ENCODE measurements at places on chromosomes 3 and 15.

DNA sequence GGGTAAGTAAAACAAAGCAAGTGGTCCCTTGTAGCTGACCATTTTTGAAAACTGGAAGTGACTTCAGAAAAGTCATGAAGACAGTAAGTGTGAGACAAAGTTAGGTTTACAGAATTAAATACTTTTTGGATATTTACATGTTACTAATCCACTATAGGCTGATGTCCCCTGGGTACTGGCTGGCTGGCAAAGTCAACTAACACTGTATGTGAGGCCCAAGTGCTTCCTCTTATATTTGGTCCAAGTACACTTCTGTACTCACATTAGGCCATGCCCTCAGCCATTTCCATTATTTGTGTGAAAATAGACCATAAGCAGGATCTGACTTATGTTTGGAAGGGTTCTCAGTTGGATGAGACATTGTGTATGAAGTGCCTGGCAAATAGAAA is 5.5 kb upstream of the LEKR1 start:
- no peak for DNase-seq

GRCh38 chr15:99717161-99718009 is 15.9 kb downstream of the LYSMD4 start:
- no peak for DNase-seq

DNA sequence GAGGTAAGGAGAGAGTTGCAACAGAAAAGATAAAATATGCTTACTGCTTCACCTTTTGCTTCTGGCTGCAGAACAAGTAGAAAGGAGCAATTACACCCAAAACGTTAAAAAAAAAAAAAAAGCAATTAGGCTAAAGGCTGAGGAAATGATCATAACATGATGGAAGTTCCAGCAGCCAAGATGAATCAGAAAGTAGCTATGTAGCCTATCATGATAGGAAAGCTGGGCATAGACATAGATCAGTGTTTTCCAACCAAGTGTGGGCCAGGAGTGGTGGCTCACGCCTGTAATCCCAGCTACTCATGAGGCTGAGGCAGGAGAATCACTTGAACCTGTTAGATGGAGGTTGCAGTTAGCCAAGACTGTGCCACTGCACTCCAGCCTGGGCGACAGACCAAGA is 52.6 kb downstream of the AGTR1 start:
- no peak for DNase-seq

DNA sequence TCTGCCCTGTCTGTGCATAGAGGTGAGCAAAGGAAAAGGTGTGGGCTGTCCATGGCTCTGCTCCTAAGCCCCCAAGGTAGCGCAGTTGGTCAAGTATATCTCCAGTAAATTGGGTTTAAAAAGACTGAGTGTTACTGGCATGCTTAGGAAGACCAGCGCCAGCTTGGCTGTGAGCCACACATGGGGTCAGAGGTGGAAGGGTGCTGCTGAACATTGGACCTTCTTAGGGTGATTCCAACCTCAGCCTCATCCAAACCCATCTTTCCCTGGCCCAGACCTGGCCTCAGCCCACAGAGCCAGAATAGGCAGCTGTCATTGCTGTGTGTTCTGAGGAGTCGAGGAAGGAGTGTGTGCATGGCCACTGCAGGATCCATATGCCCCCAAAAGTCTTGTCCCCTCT is 5.6 kb downstream of the IL17RE start:
- DNase-seq = no peak

DNA sequence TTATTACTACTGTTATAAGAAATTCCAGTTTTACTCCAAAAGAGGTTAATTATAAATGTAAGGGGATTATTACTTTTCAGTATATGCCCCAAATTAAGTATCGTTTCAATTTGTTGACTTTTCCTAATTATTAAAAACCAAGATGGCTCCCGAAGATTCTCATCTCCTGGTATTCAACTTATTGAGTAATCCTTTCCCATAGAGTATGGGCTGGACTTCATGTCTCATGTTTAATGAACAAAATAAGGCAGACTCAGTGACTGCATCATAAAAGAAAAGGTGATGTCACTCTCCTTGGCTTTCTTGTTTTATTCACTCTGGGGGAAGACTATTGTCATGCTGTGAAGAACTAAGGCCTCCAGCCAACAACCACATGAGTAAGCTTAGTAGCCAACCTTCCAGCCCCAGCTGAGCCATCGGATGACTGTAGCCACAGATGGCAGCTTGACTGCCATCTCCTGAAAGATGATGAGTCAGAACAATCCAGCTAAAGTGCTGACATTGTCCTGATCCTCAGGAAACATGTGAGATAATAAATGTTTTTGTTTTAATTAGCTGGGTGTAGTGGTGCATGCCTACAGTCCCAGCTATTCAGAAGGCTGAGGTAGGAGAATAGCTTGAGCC is 17.3 kb downstream of the IGF2BP2 start:
- no peak for DNase-seq

- no peak for DNase-seq
These were observed 23.0 kb downstream of the HPS3 start for GRCh38 chr3:149152420-149152819.

- no peak for DNase-seq
These were observed 47.1 kb downstream of the STT3B start for GRCh38 chr3:31579828-31580227.

- DNase-seq = no peak
These were observed 315.2 kb upstream of the PPP2R3A start for GRCh38 chr3:135650309-135650708.

DNA sequence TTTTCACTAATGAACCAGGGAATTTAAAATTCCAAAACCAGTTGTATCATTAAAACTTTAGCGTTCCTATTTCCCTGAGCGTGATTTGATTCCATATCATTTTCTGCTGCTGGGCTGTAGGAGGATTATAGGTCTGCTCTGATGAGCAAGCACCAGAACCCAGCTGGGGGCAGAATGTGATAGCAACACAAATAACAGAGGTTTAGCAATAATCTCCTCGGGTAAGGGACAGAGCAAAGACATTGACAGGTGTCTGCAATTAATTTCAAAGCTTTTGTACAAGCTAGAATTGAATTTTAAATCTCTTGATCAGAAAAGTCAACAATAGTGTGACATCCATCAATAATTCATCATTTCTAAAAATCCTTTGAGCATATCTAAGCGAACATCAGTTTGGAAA is 163.4 kb upstream of the RAP2B start:
- DNase-seq = no peak

DNA sequence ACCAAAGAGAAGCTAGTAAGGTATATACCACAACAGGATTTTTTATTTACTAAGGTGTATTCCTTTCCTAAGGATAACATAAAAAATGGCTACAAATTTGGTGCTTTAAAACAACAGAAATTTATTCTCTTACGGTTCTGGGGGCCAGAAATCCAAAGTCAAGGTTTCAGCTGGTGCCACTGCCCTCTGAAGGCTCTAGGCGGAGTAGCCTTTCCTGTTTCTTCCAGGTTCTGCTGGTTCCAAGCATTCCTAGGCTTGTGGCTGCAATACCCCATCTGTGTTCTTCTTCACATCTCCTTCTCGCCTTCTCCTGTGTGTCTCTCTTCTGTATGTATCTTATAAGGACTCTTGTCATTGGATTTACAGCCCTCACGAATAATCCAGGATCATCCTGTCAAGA is 549.9 kb downstream of the GRM7 start:
- no peak for DNase-seq

- DNase-seq = no peak
These were observed 84.5 kb downstream of the MITF start for GRCh38 chr3:69823743-69824142.
